ENCODE measurements at places on chromosomes 3 and 15.
A peak's percentile ranks its signal among the peaks of the same experiment; 100 is the strongest.

DNA sequence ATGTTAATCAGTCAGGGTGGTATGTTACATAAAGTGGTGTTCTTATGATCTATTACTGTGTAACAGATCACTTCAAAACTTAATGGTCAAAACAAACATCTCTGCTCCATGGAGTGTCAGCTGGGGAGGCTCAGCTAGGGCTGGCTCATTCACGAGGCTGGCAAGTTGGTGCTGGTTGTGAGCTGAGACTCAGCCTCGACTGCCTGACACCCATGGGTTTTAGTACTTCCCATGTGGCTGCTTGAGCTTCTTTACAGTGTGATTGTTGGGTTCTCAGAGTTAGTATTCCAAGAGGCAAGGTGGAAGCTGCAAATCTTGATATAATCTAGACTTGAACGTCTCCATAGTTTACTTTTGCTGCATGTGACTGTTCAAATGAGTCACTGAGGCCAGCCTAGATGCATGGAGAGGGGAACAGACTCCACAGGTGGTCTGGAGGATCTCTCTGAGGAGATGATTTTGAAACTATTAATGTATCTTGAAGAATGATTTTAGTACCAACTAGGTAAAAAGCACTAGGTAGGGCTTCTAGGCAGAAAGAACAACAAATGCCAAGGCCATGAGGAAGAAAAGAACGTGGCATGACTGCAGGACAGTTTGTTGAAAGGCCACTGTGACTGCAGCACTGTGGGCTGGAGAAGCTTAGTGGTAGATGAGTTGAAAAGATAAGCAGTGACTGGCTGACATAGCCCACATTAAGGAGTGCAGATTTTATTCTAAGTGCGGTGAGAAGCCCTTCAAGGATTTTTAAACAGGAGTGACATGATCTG, 281.1 kb upstream of the PROK2 start:
- no peak for DNase-seq

DNA sequence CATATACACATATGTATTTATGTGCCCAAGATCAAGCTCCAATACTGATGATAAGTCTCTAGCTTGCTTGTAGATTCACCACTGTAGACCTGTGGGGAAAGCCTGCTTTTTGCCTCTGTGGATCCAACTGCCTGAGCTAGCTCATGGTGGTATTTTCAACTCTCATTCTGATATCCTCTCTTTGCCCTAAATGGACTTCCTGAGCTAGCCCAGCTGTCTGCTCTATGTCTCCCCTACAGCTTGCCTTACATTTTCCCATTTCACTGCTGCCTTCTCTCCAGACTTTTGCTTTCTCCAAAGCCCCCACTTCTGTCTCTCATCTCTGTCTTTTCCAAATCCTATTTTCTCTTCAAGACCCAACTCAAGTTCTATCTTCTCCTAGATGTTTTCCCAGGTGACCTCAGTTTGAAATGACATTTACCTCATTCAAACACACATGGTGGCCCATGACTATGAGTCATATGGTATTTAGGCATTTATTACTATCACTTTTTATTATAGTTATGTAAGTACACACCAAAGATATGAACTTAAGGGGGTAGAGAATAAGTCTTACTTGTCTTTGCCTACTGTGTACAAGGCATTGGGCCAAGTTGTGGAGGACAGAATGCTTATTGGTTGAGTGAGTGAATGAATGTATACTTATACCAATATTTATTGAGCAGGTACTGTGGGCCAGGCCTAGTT, 191.7 kb downstream of the NR1D2 start:
- DNase-seq, result no peak

DNA sequence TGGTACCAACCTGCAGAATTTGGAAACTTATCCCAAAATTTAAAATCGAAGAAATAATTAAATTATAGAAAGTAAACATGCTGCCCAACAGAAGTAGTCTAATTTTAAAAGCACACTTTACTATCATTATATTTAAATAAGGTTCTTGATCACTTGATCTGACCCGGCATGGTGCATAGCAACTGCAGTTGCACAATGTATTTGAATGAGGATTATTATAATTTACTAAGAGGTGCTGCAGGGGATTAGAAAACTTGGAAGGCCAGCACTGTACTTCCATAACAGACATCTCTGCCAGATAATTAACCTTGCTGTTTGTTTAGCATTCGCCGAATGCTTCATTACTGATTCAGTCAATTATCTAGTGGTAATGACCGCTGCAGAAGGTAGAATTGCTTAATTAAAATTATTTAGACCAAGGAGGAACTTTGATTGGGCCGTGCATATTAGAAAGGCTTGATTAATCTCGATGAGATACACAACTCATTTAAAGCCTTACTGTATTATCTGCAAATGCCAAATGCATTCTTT, 971.6 kb downstream of the ZPLD1 start:
- no peak for DNase-seq

- no peak for DNase-seq
Measured at GRCh38 chr3:100954990-100955389, 38.2 kb downstream of the ABI3BP start.

GRCh38 chr15:52220937-52221660, 29.9 kb upstream of the GNB5 start:
- peak; percentile 24 for DNase-seq

GRCh38 chr3:50242381-50242770, 6.4 kb downstream of the GNAI2 start:
- DNase-seq, result no peak

DNA sequence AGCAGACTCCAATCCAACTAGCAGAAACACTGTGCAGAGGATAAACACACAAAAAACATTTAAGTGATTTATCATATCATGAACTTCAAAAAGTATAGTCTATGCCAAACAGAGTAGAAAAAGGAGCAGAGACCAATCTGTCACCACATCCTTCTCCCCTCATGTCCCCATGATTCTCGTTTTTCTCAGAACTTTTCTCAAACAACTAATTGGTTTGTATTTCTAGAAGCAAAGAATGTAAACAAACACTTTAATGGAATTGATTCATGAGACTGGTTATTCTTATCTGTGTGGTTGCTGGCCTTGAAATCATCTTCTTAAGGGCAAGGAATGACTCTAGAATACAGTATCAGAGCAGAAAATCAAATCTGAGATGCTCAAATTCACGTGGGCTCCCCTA, 294.2 kb upstream of the THBS1 start:
- DNase-seq, result no peak

- no peak for DNase-seq
Measured at GRCh38 chr15:48096355-48096786, 24.4 kb upstream of the SLC24A5 start.

DNA sequence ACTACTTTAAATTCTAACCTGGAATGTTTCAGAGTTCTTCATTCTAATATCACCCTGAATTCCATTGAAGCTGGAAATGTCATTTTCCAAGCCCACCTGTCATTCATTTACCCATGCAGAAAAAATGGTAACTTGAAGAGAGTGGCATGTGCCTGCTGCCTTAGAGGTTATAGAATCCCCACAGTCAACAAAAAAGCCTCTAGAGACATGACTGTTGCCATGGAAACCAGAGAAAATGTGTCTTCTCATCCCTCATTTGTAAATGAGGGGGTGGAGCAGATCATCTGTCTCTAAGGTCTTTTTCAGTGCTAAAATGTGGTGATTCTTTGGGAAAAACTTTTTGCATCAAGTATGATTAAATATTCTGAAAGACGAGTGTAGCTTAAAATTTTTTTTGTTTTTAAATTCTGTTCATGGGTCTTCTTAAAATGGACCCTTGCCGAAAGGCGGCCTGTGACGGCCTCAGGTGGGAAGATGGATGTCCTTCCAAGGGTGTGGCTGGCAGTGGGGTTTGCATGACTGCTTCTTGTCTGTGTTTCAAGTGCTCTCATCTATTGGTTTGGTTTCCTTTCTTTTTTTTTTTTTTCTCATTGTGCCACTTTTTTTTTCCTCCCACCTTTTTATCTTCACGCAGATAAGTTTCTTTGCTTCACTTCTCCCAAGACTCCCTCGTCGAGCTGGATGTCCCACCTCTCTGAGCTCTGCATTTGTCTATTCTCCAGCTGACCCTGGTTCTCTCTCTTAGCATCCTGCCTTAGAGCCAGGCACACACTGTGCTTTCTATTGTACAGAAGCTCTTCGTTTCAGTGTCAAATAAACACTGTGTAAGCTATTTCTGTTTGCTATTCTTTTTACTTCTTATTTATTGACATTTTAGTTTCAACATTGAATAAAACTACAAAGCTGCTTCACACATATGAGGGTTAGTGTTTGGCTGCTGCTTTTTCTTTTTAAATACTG, 23.0 kb downstream of the TPM1 start:
- no peak for DNase-seq

GRCh38 chr15:34616613-34617012, 33.2 kb upstream of the GOLGA8B start:
- no peak for DNase-seq

DNA sequence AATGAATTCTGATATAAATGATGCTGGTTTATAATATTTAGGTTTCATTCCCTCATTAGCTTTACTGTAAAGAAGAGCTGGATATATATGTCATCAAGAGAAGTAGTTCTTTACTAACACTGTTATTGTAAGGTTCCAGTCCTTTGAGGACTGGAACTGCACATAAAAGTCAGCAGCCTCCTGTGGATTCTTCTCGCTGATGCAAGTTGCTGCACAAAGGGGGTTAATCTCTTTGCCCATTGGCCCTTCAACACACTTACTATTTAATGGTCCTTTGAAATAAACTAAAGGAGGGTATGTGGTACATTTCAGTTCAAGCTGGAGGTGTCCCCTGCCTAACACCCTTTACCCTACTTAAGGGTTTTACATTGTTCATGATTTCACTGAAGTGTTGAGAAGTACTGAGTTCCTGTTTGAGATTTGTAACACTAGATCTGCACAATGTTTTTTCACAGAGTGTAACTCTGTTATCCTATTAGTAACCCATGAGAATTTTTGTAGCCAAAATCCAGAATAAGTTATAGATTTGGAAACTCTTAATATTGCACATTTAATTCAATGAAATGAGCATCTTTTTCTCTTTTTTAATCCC, 43.9 kb downstream of the NR2C2 start:
- DNase-seq, result no peak

Data from CD4-positive, alpha-beta T cell treated with Interleukin-6 at 100 ng/mL for 8 hours (primary cell).